ENCODE measurements at places on chromosomes 3 and 15.

GRCh38 chr3:63863150-63864007 lies at the start of the genes ATXN7 and THOC7:
Gene ATXN7 (plus strand): TSS chr3:63863867. CDS start chr3:63912599, 48,732 bp downstream.
Gene THOC7 (minus strand): TSS chr3:63863805. CDS start chr3:63863790, 15 bp downstream.
- peak; percentile 79 for DNase-seq

DNA sequence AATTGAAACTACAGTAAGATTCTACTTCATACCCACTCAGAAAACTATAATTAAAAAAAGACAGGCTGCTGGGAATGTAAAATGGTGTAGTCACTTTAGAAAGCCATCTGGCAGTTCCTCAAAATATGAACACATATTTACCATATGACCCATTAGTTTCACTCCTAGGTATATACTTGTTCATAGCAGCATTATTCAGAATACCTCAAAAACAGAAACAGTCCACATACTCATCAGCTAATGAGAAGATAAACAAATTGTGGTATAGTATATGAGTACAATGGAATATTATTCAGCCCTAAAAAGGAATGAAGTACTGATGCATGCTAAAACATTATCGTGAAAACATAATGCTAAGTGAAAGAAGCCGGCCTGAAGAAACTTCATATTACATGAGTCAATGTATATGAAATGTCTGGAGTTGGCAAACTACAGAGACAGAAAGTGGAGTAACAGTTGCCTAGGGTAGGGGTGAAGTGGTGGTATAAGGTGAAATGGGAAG lies 23.8 kb downstream of the WDR53 start:
- DNase-seq = no peak

DNA sequence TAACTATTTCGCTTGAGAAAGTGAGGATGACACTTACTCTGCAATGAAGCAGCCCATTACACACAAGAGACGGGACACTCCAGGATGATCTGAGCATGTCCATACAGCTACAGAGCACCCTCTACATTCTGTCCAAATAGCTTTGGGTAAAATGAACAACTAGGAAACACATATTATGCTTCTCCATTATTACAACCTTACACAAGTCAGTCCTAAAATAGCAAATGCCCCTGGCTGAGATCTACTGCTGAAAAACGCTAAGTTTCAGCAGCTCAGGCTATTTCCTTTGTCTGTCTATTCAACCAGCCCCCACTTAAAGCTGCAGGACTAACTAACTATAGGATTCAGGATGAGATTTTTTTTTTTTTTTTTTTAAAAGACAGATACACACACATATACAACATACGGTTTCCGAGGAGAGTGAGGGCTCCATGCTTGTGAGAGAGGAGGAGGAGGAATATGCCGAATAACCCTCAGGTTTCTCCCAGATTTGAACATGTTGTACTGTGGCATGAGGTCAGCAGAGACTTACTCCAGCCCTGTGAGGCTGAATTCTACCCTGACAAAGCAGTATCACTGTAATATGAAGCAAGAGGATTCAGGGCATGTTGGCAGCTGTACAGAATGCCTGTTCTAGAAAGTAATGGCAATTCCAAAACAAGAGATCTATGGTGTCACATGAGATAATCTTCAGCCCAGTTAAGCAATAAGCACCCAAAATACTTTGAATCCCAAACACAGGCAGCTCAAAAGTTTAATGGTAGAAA lies 117.3 kb upstream of the PLXND1 start:
- DNase-seq = peak; percentile 45

DNA sequence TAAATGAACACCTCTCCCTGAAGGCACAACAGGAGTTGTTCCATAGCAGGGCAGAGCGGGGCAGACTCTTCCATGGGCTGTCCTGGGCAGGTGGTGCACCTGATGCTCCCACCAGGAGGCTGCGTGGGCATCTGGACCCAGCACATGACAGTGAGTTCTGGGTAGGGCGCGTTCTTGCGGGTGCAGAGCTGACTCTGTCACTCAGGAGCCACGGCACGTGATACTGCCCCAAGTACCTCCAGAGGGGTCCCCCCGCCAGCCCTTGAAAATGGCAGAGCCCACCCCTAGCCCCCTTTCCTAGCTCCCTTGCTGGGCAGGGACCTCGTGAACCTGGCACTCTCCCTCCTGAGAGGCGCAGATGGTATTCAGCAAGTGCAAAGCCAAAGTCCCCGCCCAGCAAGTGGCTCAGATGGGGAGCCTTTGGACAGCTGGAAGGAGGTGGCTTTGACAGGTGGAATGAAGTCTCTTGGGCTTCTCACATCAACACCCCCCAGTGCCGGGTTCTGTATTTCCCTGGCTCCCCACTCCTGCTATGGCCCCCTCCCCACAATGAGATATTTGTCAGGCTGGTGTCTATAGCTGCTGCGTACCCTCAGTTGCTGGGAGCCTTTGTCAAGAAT lies 172.1 kb downstream of the TBC1D2B start:
- DNase-seq = no peak

DNA sequence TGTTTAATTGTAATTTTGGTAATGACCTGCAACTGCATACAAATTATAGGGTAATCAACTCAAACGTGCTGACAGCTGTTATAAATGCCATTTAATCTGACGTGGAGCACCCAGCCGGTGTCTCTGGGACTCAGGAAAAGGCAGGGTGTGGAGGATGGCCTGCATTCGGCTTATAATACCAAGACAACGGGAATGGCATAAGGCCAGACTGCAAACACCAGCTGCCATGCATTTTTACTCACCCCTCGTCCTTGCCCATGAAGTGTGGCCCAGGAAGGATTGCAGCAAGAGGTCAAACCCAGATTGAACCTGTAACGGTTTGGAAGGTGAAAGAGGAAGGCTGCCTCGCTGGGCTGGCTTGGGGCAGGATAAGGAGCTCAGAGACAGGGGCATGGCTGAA lies 96.4 kb downstream of the WNT7A start:
- no peak for DNase-seq

- no peak for DNase-seq
Observed at GRCh38 chr15:43244092-43244491, 22.6 kb downstream of the TGM5 start.

- no peak for DNase-seq
Observed at GRCh38 chr3:63949005-63949404, 36.8 kb upstream of the SCAANT1 start.

- no peak for DNase-seq
Observed at GRCh38 chr15:71542836-71543235, 267.5 kb upstream of the NR2E3 start.

DNA sequence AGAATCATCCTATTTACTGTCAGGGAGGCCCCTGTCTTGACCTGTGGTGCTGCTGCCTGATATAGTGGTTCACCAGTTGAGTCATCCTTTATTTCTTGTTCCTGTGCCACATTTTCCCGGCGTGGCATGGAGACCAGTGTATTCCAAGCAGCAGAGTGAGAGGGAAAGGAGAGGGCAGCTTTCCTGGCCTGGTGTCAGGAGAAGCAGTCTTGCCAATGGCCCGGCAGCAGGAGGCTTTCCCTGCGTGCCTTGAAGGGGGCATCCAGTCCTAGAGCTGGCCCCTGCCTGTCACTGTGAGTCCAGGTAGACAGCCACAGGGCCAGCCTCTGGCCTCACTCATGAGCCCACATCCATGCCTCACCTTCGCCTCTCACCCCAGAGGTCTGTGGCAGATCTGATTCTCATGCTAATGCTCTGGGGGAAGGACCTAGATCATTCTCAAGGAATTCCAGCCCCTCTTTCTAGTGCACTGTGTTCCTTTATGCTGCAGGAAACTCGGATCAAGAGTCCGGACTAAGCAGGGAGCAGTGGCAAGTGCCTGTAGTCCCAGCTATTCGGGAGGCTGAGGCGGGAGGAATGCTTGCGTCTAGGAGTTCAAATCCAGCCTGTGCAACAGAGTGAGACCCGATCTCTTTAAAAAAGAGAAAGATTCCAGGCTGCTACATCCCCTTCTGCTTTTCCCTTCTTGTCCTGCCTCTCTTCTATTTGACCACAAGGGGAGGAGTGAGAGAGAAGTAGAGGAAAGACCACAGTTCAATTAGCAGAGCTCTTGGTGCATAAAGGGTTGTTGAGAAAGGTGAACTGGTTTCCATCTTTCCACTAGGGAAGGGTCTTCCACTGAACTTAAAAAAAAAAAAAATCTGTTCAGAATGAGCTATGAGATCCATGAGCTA lies 66.8 kb upstream of the HACD2 start:
- DNase-seq = no peak

- DNase-seq = peak; percentile 39
Observed at GRCh38 chr15:63040509-63040908, 2.0 kb upstream of the TPM1 start.

- DNase-seq = no peak
Observed at GRCh38 chr3:98906230-98906629, 4.7 kb upstream of the DCBLD2 start.

GRCh38 chr3:126337980-126338651 lies 19.1 kb downstream of the KLF15 start:
- DNase-seq = no peak

- DNase-seq = no peak
Observed at GRCh38 chr3:45064512-45065372, 38.6 kb downstream of the CLEC3B start.

DNA sequence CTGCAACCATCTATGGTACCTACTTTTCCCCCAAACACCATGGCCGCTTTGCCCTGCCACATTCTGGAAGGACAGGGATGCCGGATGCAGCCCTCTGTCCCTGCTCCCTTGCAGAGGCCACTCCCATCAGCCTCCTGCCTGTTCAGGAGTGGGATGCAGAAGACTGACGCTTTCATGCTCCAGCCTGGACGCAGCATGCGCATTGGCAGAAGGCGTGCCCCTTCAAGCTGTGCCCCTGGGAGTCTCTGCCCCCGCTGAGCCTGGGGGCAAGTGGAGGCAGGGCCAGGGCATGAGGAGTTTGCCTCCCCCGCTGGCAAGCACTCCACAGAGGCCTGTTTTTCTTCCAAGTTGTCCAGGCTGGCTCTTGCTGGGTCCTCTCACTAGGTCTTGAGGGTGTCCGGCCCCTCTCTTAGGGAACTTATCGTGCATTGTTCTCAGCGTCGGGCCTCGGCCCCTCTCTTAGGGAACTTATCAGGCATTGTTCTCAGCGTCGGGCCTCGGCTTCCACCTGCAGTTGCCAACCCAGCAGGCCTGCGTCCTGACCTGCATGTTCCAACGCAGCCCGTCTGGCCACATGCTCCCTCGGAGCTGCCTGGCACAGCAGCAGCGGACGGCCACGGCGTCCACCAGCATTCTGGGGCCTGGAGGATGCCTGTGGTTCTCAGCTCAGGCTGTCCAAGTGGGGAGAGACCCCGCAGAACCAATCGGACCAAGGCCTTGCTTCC lies 14.6 kb upstream of the SNRPA1 start:
- peak; percentile 7 for DNase-seq

DNA sequence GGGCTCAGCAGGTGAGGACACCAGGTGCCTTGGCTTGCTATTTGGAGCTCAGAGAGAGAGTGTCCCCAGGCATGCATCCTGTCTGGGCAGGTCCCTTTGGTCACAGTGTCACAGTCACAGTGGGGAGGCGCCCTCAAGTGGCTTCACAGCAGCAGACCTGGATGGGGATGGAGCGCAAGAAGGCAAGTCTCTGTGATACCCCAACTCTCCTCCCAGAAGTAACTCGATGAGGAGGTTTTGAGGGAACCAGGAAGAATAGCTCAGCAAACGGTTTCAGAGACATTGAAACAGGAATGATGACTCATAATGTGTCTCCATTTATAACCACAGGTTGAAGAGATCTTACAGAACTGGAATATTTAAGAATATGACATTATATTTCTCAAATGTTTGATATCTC lies 66.5 kb upstream of the SH3GL3 start:
- DNase-seq = peak; percentile 40

Measured in body of pancreas (tissue), 4 donors.